Stimulated activated CD4-positive, alpha-beta T cell treated with anti-CD3 and anti-CD28 coated beads, TNF-alpha, amount 100 ng/mL, for 1 hour (primary cell): ENCODE measurements at places on chromosomes 5 and 9.

- DNase-seq: no peak
Observed at GRCh38 chr5:60339691-60340201, 360.2 kb downstream of the DEPDC1B start.

GRCh38 chr5:135160036-135160675 lies 126.1 kb upstream of the PITX1 start:
- no peak for DNase-seq

DNA sequence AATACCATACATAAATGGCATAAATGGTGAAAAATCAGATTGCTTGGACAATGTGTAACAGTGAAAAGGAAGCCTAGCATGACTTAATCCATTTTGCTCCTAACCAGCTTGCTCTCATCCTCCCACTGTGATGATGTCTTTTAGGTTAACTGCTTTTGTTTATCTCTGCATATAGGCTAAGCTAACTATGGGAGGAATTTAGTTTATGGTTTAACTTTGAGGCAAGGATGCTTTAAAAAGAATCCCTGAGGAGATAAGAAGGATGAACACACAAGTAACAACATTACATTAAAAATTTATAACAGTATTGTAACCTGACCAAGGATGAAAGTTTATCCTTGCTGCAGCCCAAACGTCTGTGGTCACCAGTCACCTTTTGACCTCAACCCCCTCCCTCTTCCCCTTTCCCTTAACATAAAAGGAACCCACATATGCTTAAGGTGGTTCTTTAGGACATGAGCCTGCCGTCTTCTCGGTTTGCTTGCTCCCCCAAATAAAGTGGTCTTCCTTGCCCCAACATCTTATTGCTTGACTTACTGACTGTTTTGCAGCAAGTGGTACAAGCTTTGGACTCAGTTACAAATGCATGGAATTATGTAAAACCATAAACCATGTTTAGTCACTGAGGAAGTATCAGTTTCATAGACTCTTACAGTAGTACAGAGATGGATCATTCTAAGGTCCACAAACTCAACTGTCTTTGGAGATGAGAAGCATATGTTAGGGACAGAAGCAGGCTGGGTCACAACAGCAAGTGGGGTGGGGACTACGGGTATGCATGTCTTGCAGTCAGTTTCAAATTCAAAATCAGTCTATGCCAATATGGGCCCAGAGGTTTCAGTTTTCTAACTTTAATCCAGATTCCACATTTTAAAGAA lies 31.3 kb downstream of the AGXT2 start:
- DNase-seq: no peak

DNA sequence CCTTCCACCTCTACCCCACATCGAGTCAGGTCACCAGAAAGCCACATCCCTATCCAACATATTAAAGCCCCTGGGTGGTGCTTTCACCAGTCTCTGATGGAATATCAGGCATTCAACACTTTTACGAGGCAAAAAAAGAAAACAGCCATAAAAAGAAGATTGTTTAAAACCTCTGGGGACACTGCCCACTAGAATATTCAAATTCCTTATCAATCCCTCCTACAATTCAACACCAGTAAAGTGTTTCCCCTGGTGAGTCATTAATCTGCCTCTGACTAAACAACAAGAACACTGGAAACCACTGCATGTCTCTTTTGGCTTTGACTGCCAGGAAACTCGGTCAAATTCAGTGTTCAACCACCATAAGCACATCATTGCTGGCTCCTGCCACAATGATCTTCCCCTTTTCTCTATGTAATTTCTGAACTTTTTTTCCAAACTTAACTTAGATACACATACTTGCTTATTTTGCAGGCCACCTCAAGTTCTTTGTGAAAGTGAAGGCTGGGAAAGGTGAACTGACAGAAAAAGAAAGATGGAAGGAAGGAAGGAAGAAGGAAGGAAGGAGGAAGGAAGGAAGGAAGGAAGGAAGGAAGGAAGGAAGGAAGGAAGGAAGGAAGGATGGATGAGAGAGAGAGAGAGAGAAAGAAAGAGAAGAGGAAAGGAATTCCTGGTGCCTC lies 105.3 kb downstream of the PAX5 start:
- DNase-seq: no peak

DNA sequence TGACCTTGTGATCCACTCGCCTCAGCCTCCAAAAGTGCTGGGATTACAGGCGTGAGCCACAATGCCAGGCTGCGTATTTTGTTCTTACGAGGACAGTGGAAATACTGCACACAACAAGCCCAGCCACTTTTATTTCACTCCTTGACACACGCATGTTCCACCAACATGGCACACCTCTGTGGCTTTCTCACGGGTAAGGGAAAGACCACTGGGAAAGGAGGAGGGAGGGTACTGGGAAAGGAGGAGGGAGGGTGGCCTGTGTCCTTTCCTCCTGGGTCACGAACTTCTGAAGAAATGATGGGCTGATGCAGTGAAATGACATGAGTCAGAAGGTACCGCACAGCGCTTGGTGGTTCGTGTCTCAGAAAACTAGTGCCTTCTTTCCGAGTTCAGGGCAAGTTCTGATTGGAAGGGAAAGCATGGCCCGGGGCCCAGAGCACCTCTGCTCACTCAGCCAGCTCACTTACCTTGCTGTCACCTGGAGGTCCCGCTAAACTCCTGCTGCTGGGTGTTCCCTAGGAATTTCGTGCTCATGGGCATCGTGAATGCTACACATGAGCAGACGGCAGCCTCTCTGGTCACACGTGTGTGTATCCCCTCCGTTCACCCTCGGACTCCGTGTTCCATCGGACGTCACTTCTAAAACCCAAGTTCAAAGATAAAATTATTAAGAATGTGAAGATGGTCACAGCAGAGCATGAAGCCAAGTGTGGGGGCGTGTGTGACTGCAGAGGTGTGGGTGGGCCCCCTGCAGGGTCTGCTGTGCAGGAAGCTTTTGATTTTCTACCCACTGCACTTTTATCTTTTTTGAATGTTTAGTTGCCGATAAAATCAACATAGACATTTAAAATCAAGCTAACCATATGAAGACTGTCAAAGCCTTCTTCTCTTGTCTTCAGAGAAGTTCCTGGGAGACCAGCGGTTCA lies 42.9 kb downstream of the LAMC3 start:
- no peak for DNase-seq
